ENCODE measurements at places on chromosomes 13 and 19.

DNA sequence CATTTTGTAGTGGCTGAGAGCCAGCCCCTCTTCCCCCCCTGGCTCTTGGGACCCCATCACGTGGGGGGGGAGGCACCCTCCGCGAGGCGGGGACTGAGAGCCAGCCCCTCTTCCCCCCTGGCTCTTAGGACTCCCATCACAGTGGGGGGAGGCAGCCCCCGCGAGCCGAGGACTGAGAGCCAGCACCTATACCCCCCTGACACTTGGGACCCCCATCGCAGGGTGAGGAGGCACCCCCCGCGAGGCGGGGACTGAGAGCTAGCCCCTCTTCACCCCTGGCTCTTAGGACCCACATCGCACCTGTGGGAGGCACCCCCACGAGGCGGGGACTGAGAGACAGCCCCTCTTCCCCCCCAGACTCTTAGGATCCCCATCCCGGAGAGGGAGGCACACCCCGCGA is 2426.5 kb upstream of the PCDH20 start:
- DNase-seq, result no peak

DNA sequence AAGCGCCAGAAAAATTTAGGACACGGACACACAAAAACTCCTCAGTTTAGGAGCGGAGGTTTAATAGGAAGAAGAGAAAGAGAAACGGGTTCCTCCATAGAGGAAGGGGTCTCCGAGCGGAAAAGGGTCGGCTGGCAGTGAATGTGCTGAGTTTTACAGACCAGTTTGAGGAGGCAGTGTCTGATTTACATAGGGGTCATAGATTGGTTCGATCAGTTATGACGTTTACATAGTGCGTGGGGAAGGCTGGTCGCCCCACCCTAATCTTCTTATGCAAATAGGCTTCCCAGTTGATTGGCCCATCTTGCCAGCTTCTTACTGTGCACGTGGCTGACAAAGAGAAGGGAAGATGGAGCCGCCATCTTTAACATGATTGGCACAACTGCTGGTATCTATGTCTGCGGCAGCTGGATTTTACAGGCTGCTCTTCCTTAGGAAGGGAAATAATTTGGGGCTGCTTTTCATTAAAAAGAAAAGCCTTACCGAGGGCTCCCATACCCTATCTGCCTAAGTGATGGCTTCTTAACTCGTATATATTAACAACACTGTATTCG is 1.2 kb upstream of the ZNF225 start:
- DNase-seq, result no peak

DNA sequence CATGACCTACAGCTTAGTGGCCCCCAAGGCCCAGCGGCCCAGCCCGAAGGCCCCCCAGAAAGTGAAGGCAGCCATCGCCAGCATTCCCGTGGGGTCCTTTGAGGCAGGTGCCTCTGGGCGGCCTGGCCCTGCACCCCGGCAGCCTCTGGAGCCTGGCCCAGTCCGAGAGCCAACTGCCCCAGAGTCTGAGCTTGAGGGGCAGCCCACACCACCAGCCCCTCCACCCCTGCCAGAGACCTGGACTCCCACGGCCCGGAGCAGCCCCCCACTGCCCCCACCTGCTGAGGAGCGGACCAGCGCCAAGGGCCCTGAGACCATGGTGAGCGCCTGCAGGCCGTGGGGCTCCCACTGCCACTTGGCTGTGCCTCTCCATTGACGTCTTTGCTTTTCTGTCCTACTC is 9.0 kb upstream of the PRR19 start:
- DNase-seq, result no peak

DNA sequence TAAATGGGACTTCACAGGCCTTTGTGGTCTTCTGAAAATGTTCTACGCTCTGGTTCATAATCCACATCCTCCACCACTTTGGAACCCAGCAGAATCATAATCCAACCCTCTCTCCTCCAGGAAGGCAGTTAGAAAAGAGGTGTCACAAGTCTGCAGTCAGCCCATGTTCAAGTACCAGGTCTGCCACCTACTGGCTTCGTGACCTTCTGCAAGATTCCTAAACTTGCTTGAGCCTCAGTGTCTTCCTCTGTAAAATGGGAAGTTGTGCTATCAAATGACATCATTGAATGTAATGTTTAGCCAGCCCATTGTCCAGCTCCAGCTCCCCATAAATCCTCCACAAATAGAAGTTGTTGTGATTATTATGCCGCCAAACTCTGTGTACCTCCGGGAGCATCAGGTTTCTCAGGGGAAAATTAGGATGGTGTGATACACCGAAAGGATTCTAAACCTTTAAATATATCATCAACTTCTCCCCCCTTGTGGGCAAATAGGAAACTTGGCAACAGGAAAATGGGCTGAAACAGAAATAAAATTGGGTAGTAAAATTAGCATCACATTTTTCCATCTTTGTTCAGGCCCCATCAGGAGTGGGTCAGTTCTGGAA is 109.7 kb downstream of the NUFIP1 start:
- no peak for DNase-seq

- peak; percentile 58 for DNase-seq
Observed at GRCh38 chr19:17385878-17386611, 8.0 kb downstream of the CCDC194 start.

DNA sequence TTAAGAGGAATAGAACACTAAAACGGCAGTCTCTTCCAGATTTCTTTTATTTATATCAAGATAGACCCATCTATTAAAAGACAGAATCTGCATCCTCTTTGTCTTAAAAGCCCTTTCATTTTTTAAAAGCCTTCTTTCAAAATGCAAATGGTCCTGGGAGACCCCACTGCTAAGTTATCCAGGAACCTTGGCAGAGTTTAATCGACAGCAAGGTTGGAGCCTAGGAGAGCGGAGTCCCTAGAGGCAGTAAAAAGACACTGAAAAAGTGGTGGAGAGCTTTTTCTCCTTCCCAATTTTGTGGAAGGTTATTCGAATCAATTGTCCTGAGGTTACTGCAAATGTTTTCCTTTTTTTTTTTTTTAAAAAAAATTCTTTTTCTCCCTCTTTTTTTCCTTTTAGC is 294.7 kb downstream of the NALCN start:
- DNase-seq, result no peak

All from activated CD4-positive, alpha-beta T cell treated with anti-CD3 and anti-CD28 coated beads, Interleukin-2, amount 50 U/mL, for 1 hour (primary cell).